ENCODE measurements at places on chromosomes 7 and 10.

DNA sequence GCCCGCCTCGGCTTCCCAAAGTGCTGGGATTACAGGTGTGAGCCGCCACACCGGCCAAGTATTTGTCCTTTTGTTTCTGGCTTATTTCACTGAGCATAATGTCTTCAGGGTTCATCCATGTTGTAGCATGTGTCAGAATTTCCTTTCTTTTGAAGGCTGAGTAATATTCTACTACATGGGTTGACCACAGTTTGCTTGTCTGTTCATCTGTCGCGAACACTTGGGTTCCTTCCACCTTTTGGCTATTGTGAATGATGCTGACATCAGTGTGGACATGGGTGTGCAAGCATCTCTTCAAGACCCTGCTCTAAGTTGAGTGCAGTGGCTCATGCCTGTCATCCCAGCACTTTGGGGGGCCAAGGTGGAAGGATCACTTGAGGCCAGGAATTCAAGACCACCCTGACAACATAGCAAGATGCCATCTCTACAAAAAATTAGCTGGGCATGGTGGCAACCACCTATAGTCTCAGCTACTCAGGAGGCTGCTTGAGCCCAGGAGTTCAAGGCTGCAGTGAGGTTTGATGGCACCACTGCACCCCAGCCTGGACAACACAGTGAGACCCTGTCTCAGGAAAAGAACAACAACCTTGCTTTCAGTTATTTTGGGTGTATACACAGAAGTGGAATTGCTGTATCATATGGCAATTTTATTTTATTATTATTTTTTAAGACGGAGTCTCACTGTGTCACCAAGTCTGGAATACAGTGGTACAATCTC lies 17.0 kb downstream of the CHST12 start:
- no peak for DNase-seq

DNA sequence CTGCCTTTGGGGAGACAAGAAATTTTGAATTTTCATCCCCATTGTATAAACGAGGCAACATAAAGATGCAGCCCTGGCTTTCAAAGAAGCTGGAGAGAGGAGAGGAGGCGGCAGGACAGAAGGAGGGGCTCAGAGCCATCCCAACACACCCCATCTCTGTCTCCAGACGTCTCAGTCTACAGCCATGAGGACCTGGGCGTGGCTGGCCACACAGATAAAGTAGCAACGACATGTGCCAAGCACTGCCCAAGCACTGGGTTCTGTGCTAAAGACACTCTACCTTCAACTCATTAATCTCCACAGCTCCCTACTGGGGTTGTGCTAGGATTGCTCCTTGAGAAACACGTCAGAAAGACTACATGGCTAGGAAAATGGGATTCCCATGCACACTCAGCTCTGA lies 65.2 kb downstream of the DLG5 start:
- DNase-seq = no peak

- no peak for DNase-seq
These were observed 18.6 kb upstream of the SMO start for GRCh38 chr7:129169686-129170440.

- DNase-seq = no peak
These were observed 1160.8 kb downstream of the REEP3 start for GRCh38 chr10:64682043-64682442.

DNA sequence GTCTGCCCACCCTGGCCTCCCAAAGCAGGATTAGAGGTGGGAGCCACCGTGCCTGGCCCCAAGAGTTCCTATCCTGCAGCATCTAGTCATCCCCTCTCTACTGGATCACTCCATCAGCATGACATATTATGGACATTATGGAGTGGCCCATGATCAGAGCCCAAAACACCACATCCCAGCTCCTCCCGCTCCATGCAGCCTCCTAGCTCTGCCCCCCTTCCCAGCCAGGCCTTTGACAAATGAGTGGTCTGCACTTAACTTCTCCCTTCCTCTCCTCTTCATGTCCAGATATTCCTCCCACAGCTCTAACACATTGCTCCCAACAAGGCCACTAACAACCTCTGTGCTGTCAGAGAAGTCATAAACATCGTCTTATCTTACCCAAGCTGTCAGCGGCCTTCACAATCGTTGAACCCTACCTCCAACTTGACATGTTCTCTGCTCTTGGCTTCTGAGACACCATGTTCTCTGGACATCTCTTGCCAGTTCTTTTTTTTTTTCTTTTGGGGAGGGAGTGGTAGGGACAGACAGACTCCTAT lies 187.6 kb downstream of the NSUN6 start:
- no peak for DNase-seq

- DNase-seq = no peak
These were observed 166.0 kb downstream of the TSPAN12 start for GRCh38 chr7:120691915-120692314.

DNA sequence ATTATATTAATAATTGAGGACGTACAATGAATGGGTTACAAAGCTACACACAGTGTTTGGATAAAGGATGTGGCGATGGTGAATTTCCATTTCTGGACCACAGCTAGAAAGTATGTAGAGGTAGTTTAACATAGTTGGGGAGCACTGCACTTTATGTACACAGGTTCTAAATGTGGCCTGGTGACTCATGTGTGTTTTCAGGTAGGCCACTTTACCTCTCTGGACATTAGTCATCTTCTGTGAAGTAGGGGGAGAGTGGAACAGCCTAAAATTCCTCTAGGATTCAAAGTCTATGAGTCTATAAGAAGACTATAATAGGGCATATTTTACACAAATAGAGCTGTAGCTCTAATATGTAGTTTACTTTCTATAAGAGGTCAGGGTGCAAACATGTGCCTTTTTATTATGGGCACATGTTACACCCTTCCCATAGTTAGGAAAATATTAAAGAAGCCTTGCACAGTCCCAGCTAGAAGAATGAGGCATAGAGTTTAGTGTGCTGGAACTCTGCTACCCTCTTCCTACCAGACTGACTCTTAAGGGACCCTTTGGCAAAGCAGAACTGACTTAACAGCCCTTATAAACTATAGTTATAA lies 594.9 kb downstream of the LRMDA start:
- DNase-seq = no peak

- DNase-seq = no peak
These were observed 50.4 kb upstream of the MSMB start for GRCh38 chr10:46096446-46096845.

- DNase-seq = no peak
These were observed 179.8 kb upstream of the AOAH start for GRCh38 chr7:36904101-36904500.

GRCh38 chr10:125262920-125263319 lies 102.6 kb upstream of the CTBP2 start:
- no peak for DNase-seq

DNA sequence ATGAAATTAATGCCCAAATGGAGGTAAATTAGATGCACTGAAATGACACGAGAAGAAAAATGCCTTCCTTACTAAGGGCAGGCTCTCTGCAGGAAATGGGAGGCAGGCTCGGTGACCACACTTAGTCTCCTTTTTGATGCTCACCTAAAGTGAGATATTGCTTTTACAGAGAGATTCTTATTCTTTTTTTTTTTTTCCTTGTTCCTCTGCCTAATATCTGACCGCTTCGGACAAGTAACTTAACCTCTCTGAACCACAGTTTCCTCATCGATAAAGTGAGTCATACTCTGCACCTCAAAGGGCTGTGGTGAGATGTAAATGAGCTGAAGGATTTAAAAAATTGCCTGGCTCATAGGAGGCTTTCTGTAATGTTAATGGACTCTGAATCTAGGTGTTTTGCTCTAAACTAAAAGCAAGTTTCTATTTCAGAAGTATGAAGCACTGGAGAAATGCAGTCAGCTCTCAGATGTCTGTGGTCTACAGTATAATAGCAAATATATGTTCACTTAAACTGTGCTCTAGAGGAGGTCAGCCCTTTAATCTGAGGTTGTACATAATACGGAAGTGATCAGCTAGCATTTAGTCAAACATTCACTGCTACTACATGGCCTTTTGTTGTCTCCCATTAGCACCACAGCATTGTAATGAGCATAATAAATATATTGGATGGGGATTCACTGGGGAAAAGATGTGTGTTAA lies 23.2 kb downstream of the NKX2-3 start:
- DNase-seq = no peak

- DNase-seq = no peak
These were observed 223.8 kb downstream of the USP6NL start for GRCh38 chr10:11387551-11388222.

GRCh38 chr10:62788861-62789467 lies 15.6 kb upstream of the ADO start:
- DNase-seq = no peak

DNA sequence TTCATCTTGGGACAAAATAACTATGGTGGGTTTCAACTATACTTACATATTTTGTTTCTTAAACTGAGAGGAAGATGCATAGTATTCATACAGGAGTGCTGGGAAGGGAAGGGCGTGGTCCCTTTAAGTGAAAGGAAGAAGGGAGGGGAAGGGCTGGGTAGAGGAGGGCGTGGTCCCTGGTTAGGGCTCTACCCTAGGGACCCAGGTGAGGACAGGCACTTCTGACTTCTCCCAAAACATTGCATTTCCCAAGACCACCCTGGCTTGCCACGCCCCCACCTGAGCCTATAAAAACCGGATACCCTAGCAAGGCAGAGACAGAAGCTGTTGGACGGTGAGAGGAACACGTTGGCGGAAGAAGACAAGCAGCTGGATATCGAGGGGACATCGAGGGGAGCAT lies 157.6 kb upstream of the PLXNA4 start:
- DNase-seq = no peak

DNA sequence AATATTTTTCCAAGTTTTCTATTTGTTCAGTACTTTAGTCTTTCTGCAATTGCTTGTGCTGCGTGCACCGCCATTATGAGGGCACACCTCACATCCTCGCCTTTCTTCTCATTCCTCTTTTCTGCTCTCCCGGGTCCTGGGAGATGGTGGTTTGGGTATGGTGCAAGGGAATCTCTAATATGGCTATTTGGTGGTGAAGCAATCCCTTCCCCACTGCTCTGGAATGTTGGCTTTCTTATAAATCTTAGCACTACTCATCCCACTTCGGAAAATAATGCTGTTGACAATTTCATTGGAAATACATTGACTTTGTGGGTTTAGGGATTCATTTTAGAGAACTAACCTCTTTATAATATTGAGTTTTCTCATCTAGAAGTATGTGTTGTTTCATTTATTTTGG lies 1.9 kb upstream of the GCK start:
- no peak for DNase-seq

GRCh38 chr10:95815701-95816240 lies 59.8 kb downstream of the ENTPD1 start:
- no peak for DNase-seq

GRCh38 chr10:72173619-72174296 lies 42.1 kb upstream of the ANAPC16 start:
- DNase-seq = no peak

Measured in T47D (cell line).